ENCODE measurements at places on chromosomes 1 and 21.

DNA sequence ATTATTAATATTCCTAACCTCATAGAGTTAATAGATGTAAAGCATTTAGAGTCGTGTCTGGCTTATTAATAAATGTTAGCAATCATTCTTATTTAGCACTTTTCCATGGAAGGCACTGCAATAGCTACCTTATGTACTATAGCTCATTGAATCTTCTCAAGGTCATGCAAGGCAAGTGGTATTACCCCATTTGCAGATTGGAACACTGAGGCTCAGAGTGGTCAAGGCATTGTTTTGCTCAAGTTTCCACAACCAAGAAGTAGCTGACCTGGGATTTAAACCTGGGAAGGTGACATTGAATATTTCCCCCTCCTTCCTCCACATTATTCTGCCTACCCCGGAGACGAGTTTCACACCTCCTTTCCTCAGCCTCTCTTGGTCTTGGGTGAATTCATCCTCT is 37.8 kb upstream of the EYA3 start:
- no peak for DNase-seq

DNA sequence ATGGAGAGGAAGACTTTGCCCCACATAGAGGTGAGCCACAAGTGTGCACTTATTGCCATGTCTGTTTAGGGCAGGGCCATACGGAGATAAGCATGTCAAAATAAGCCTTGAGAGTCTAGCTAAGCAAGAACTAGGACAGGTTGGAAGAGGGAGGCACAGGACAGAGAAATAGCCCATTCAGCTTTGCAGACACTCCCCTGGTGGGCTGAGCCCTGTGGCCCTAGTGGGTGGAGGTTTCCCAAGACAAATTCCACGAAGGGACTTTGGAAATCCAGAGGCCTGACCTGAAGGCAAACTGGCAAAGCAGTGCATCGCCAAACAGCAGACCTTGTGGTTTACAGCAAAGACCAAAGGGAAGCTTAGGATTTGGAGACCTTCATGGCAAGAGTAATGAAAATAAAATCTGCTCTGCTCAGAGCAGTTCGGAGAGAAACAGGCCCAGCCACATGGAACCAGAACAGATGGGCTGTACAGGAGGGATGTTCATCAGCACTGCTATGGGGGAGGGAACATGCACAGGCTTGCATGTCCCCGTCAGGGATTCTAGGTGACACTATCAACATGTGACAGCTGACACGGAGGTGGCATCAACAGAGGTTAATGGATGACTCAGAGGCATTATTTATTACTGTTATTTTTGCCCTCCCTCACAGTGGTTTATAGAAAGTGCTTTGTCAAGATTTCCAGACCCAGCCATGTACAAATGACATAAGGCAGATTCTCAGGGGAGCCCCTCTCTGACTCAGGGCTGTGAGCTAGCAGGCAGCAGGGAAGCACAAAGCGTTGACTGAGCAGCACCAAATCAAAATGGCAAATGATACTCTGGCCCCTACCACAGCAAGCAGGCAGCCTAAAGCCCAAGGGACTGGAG is 90.1 kb upstream of the IRF2BP2 start:
- no peak for DNase-seq

GRCh38 chr1:87393445-87394085 is 64.9 kb downstream of the LMO4 start:
- no peak for DNase-seq

GRCh38 chr1:207868251-207868773 is 42.6 kb downstream of the CD34 start:
- DNase-seq: peak; percentile 59

DNA sequence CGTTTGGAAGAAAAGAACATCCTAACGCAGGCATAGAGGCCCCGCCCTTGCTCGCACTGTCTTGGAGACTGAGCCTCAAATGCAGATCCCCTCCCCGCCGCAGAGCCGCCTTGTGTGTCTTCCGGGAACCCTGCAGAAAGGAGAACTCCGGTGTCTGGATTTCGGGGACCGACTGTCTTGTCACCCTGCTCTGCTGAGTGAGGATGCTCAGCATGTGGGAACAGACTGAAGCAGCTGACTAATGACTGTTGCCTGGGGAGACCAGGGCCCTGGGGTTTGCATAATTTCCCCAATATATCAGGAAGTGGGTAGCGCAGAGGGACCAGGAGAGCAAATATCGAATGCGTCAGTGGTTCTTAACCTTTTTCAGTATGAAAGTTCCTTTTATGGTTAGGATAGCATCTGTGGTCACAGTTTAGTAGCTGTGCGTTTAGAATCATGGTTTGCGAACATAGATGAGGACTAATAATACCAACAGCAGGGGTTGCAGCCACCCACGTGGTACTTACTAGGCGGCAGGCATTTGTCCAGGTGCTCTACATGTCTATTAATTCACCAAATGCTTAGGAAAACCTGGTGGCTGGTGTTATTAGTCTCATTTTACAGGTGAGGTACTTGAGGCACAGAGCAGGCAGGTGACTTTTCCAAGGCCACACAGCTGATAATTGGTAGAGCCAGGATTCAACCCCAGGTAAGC is 14.3 kb downstream of the GPR137B start:
- DNase-seq: no peak
